HFFc6 (cell line): ENCODE measurements at places on chromosomes 6 and 20. TPM values are rescaled to one million over a fixed set of nuclear protein-coding genes. Genes with fewer than 3 reads are reported as not detected.

- DNase-seq = no peak
These were observed at the start of gene CRIP3 for GRCh38 chr6:43308101-43308989. CRIP3 (minus strand) TSS chr6:43308826; CDS start chr6:43308792, 34 bp downstream.

GRCh38 chr20:60219984-60220562 is 261.9 kb downstream of the CDH26 start:
- DNase-seq = no peak

DNA sequence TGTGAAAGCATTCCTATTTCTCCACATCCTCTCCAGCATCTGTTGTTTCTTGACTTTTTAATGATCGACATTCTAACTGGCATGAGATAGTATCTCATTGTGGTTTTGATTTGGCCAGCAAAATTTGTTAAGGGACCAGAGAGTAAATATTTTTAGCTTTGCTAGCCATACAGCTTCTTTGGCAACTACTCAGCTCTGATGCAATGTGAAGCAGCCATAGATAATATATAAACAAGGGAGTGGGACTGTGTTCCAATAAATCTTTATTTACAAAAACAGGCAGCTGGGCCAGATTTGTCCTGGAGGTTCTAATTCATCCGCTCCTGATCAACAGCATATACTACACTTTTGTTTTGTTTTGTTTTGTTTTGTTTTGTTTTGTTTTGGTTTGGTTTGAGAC is 202.9 kb downstream of the ZNF217 start:
- no peak for DNase-seq

DNA sequence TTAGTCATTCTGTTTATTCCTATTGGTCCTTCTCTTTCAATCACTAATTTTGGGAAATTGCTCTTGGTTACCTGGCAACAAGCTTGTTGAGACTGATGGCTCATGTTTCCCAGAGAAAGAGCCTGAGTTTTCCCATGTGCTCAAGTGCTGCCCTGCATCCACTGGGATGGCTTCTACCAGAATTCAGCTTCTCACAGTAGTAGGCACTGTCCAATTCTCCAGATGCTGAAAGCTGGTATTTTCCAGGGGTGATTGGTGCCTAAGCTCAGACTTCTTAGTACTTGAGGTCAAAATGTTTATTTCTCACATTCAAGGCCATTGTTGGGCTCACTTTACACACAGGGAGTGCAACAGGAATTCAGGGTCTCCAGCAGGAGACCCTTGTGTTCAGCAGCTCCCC is 29.1 kb upstream of the SLC2A12 start:
- DNase-seq = no peak

GRCh38 chr6:106117579-106117978 is 31.4 kb downstream of the PRDM1 start:
- DNase-seq = no peak

DNA sequence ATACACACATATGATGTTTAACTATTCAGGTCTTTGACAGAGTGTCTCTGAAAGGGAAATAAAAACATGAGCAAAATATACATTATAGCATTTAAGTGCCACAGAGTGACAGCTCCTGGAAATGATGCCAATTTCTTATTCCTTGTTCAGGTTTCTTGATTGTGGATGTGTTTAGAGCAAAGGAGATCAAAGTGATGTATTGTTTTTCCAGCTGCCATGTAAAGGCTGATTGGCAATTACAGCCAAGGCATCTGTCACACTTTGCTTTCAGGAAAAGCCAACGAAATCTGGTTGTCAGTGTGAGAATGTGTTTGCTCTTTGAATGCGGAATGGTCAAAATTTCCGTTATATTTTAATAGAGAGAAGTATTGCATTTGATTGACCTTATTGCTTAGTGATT is 347.8 kb upstream of the FLRT3 start:
- no peak for DNase-seq

DNA sequence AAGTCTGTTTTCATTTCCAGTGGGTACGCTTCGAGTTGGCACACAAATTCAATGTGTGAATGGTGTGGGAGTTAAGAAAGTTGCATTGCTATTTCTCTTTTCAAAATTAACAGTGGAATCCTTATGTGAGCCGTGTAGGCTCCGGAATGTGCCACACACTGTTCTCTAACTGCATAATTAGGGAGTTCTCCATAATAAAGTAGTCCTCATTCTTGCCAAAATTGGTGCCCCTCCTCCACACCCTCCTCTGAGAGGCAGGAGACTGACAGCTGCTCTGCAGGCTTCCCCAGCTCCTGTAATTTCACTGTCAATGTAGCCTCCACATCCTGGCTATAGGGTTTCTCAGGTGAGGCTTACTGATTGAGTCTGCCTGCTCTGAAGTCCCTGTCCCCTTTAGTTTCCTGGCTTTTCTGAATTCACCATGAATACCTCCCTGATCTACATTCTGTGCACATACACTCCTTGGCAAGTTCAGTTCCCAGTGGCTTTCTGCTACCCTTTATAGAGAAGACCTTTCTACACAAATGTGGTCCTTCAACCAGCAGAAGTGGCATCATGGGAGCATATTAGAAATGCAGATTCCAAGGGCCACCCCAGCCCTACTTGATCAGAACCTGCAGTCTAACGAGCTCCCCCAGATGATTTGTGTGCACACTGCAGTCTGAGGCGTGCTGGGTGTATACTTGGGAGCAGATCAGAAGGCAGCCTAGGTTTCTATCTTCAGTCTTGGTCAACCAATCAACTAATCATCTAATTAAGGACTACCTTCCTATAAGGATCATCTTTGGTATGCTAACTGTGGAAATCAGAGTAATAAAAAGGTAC is 19.9 kb upstream of the CCN6 start:
- DNase-seq = no peak

DNA sequence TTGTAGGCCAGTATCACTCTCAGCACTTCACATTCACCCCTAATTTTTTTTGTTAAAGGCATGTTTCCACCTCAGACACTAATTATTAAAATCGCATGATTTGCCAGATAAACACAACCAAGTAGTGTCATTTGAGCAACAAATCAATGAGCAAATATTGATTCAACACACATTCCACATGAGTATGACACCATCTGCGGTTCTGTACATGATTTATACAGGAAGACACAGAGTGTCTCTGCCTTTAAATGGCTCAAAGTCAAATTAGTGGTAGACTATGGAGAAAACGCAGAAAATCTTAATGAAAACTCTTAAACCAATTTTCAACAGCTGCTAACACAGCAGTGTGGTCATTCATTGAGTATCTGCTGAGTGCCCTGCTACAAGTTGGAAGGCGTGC is 300.2 kb downstream of the SOX4 start:
- no peak for DNase-seq

DNA sequence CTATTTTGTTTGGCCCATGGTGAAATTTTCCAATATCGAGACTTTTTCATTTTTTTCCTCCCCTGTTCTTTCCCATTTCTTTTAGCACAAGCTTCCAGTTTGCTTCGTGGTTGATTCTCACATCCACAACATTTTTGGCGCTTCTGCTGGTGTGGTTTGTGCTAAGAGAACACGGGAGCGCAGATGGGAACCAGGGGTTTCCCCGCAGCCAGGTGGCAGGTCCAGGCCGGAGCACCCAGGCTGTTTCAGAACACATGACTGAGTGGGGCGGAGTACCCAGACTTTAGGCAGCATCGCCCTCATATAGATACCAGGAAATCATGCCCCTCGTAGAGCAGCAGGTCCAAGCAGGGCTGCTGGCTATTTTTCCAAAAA is 58.0 kb downstream of the SYTL3 start:
- DNase-seq = no peak

GRCh38 chr6:47169785-47170616 is 127.9 kb upstream of the ADGRF1 start:
- DNase-seq = peak; percentile 50

DNA sequence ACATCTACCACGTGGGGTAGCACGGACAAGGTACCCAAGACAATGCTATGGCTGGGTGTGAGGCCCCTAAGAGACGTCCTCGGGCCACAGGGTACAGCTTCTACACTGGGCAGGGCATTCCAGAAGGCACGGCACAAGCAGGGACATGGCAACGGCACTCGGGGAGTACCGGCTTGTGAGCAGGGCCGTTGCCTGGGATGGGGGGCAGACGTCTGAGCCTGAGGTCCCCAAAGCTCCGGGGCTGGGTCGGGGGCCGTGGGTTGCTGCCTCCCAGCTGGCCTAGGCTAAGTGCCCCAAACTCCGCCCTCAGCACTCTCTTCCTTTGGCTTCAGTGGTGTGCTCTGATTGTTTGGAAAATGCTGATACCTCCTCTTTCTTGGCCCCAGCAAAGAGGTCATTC is 110.6 kb downstream of the SULF2 start:
- DNase-seq = no peak

DNA sequence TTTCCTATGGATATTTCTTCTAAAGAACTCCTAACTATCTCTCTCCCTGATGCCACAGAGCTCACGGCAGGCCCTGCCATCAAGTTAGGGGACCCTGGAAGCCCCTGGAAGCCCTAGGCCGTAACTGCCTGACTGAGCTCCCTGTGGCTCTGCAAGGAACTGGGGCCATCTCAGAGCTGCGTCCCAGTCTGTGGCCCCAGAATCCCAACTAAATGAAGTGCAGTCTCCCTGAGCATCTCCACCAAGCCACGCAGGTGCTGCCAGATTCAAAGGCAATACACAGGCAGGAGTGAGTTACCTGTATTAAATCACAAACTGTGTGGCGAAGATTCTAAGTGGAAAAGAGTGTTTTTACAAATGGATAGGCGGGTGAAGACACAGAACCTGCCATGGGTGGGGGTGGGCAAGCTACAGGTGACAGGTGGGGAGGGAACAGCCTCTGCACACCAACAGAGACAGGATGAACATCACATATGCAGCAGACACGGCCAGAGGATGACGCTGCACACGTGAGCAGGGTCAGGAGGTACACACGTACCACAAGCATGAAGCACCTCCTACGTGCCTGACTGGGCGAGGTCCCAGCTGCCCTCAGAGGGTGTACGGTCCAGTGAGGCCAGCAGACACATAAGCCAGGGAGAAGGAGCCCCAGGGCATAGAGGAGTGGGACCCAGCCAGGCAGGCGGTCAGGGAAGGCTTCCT is 358.5 kb downstream of the ZFAND3 start:
- no peak for DNase-seq

DNA sequence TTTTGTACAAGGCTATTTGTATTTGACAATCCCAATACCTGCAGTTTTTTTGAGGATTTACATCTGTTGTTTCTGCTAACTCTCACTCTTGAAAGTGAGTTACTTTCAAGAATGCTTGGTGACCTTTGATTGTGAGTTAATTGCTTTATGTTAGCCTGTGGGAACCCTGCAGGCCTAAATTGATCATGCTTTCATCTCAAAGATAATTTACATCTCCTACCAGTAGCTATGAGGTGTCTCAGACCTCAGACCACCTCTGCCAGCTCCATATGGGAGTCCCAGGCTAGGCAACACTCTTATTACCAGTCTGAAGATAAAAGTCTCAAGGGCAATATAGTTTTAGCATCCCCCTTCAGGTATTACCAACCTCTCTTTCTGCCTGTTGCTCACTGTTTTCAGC is 116.4 kb upstream of the THEMIS start:
- no peak for DNase-seq

- no peak for DNase-seq
These were observed 24.7 kb upstream of the HINT3 start for GRCh38 chr6:125931733-125932450.

DNA sequence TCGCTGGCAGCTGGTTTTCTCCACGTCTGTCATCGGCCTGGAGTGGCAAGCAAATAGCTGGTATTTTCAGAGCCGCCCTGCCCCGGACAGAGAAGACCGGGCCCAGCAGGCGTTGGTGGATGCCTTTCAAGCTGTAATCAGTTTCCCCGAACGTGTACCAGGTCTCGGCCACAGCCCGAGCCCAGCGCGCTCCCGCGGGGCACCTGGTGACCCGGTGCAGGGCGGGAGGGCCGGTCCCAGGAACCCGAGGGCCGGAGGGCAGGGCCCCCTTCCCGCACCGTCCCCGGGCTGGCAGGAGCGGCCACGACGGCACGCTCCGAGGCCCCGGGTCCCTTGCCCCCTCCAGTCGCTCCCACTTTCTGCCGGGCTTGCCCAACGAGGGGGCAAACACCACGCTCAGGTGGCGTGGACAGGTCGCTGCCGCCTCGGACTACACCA is 348 bp upstream of the PYGB start:
- DNase-seq = no peak

GRCh38 chr20:50874111-50874757 is 57.0 kb downstream of the ADNP start:
- no peak for DNase-seq

DNA sequence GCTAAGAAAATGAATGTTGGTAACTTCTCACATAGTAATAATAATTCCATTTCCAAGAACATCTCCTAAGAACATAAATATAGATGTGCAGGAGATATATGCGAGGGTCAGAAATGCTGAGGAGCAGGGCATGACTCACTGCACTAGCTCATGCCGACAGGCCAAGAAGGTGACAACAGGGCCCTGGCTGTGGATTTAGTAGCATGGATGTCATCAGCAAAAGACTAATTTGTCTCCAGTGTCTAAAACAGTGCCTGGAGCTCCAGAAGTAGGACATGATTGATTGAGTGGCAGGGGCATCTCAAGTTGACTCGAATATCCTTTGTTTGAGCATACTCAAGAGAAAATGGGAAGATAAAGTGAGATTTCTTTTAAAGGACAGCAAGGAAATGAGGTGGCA is 207.0 kb upstream of the FOXA2 start:
- DNase-seq = no peak

DNA sequence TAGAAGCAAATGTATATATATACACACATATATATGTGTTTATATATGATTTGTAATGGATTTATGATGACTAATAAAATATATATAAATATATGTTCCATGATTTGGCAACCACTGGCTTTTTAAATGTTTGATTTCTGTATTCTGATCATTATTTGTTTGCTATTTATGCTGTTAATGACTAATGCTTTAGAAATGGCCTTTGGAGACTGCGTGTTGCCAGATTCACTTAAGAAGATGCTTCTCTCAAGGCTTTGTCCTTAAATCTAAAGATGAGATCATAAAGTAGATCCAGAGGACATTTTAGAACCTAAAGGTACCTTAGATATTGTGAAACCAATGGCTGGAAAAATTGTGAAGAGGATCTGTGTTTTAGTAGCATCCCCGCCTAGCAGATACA is 116.0 kb upstream of the SUPT3H start:
- no peak for DNase-seq

GRCh38 chr6:124285146-124285545 is 481.5 kb downstream of the NKAIN2 start:
- no peak for DNase-seq

GRCh38 chr20:14889496-14890255 is 552.3 kb upstream of the FLRT3 start:
- DNase-seq = no peak

- DNase-seq = no peak
These were observed 116.7 kb downstream of the CD164 start for GRCh38 chr6:109265530-109265929.

Gene OR2B6
- total RNA-seq = not detected in 2 replicates

Gene EPHA7
- total RNA-seq = not detected in 3 replicates

Gene SNAI1
- total RNA-seq = 5.8 to 6.0 TPM (median 5.9 TPM) in 3 replicates

Gene OPRL1
- total RNA-seq = 0.30 to 0.90 TPM (median 0.84 TPM) in 3 replicates

Gene SALL4
- total RNA-seq = 0.29 to 0.74 TPM (median 0.60 TPM) in 3 replicates

Gene RALGAPB
- 24.0 to 28.8 TPM (median 26.2 TPM) in 3 replicates for total RNA-seq

Gene ZSCAN12
- 2.2 to 3.1 TPM (median 3.1 TPM) in 3 replicates for total RNA-seq

Gene TTBK1
- 0.03 TPM in 1 of 3 replicates, not detected in the others for total RNA-seq

Gene MUC22
- total RNA-seq = not detected in 3 replicates

Gene C20orf173
- total RNA-seq = not detected in 3 replicates
